EH (cell line): ENCODE measurements at places on chromosomes 6 and 20.
A peak's percentile ranks its signal among the peaks of the same experiment; 100 is the strongest.

DNA sequence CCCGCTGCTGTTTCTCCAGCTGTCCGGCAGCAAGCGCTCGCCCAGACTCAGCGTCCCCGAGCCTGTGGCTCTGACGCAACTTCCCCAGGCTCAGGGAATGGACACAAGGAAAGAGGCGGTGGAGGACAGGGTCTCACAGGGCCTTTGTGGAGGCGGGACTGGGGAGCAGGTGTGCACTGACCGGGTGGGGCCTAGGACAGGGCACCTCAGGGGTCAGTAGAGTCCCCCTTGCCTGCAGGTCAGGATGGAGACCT lies 20.0 kb downstream of the LAMA5 start:
- no peak for DNase-seq

DNA sequence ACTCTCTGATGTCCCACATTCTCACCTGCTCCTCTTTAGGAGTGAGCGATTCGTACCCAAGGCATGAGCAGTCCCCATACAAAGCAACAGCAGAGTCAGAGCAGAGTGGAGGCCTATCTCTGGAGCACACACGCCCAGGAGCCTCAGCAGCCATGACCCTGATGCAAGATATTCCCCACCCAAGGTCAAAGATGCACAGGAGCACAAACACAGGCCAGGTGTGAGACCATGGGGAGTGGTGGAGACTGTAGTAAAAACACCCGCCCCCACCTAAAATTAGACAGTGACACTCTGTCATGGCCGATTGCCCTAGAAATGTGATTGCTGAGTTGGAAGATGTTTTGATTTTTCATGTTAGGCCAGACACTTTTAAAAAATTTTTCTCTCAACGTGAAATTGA lies 21.4 kb downstream of the RRBP1 start:
- no peak for DNase-seq

DNA sequence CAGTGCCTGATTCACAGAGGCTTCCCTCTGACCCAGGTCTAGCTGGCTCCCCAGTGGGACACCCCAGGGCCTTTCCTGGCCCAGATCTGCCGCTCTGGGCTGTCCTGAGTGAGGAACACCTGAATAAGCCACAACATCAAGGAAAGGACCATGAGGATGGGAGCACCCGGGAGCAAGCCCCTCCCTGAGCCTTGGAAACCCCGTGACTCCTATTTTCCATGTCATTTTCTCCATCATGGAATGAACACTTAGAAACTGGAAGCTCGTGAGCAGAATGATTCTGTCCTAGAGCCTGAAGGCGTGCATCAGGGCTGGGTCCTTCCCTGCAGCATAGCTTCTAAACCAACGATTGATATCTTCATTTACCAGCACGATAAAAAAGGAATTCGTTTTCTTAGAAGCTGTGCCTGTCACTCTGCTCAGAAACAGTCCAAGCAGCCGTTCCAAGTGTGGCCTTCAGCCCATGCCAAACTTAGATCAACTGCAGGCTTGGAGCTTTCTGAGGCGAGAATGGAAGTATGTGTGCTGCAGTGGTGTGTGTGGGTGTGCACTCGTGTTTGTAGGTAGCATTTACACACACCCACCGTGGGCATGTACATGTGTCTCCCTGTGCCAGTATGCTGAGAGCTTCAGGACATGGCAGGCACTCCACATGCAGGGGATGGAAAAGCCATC lies 83.2 kb upstream of the FOXC1 start:
- no peak for DNase-seq

DNA sequence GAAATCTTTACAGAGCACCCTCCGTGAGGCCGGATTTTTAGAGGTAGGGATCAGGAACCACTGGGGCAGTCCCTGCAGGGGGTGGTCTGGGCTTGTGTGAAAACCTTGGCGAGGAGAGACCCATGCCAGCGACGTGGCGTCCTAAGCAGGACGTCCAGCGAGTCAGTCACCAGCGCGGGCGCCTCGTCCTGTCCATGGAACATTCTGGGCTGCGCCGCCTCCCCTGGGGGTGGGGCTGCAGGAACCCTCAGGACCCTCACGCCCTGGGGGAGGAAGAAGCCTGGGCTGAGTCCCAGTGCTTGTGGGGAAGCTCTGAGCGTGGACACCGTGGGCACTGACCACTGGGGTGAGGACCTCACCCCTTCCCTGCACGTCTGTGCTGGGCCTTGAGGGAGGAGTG lies 25.7 kb upstream of the DACT2 start:
- no peak for DNase-seq

GRCh38 chr6:133889557-133890403 lies 867 bp downstream of the TCF21 start:
- DNase-seq, result no peak

- DNase-seq, result no peak
These were observed 437.3 kb upstream of the HTR1E start for GRCh38 chr6:86500035-86500434.

DNA sequence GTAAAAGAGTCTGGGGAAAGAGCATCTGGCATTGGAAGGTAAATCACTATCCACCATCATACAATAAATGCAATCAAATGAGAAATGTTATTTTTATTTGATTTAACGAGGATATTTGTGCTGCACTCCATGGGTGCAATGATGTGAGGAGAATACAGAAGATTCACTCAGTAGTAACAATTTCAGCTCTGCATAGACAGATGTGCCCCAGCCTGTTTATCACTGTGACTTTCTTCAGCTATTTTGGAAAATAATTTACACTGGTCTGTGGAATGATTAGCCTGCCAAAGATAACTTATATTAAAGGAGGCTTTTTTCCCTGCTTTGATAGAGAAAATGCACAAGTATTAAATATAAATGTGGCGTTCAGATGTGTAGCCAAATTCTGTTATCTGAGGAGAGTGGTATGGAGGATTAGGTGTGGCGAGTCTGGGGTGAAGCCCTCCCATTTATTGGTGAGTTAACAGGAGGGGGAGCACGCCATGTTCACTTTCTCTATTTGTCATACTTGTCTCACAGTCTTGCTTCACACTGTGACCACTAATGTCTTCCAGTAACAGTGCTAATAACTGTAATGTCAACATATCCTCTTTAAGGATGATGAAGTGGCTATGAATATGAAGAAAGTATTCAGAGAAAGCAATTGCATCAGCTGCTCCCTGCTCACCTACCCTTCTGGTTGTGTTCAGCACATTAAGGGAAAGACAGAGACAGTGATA lies 645.6 kb downstream of the MMUT start:
- peak; percentile 36 for DNase-seq

DNA sequence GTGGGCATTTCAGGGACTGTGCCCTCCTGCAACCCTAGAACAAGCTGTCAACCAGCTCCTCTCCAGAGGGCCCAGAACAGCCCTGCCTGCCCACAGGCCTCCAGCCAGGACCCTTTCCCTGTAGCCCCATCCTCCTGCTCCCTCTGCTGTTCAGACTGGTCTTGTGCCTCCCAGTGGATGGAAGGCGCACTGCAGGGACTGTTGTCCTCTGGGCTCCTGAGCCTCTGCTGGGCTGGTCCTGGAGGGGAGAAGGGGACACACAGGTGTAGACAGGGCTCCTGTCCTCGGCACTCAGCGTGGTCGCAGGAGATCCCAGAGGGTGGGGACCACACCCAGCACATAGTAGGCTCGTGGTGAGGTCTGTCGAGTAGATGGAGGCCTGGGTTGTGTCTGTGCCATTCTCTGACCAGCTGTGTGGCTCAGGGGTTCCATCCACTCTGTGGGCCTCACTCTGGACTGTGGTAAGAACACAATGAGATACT lies 11.5 kb downstream of the ITPR3 start:
- peak; percentile 49 for DNase-seq

DNA sequence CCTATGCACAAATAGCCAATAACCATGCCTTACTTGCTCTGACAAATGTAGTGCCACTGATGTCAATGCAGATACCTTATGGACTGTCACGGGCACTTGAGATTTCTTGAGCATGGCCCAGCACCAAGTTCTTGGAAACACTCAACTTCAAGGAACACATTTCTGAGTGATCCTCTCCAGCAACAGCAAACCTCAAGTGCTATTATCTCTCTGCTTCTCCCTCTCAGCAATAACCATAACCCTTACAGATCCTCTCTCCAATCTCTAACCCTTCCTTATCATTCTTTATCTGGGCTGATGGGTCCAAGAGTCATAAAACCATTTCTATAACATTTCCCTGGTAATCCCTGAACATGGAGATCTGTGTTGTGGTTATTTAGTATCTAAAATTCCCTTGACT lies 266.9 kb upstream of the STXBP5 start:
- DNase-seq, result no peak
